Activated CD4-positive, alpha-beta T cell treated with anti-CD3 and anti-CD28 coated beads, Interleukin-2, amount 50 U/mL, for 4 hours (primary cell): ENCODE measurements at places on chromosomes 1 and 21.

GRCh38 chr21:16800536-16801275, 712.1 kb upstream of the CXADR start:
- DNase-seq: no peak

DNA sequence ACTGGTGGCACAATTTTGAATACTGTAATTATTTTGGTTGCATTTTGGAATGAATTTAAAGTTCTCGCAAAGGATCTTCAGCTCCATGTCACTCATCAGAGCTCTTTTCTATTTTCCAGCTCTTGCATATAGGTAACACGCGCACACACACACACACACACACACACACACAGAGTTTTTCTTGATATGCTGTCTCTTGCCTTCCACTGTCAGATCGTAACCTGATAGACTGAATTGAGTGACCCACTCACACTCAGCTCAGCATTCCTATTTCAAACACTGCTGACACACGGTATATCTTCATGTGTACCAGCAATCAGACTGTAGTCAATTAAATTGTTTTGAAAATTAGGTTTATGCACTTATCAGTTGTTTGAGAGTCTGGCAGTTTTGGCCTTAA, 214.1 kb downstream of the PBX1 start:
- DNase-seq: no peak

- DNase-seq: no peak
Measured at GRCh38 chr1:2360588-2361364, 30.6 kb downstream of the MORN1 start.

- no peak for DNase-seq
Measured at GRCh38 chr1:24557711-24558131, 1.8 kb downstream of the NCMAP start.

DNA sequence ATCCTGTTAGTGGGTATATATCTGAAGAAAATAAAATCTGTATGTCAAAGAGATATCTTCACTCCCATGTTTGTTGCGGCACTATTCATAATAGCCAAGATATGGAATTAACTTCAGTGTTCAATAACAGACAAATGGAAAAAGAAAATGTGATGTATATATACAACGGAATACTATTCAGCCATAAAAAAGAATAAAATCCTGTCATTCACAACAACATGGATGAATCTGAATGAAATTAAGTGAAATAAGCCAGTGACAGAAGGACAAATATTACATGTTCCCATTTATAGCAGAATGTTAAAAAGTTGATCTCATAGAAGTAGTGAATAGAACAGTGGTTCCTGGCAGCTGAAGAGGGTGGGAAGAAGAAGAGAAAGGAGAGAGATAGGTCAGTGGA, 239.1 kb upstream of the RUNX1 start:
- no peak for DNase-seq

- no peak for DNase-seq
Measured at GRCh38 chr1:186306533-186306932, 68.5 kb downstream of the TPR start.

GRCh38 chr1:224486801-224487583, 52.4 kb upstream of the WDR26 start:
- DNase-seq: no peak
